Activated CD8-positive, alpha-beta T cell treated with anti-CD3 and anti-CD28 coated beads, Interleukin-2, amount 10 ng/mL, durations not matched to agents 7 days and 5 days (primary cell): ENCODE measurements at places on chromosomes 7 and 10. TPM values are rescaled to one million over a fixed set of nuclear protein-coding genes. Genes with fewer than 3 reads are reported as not detected.

PDLIM1 gene
- total RNA-seq, result 9.5 TPM

LAMB1 gene
- total RNA-seq, result not detected

GBX1 gene
- total RNA-seq, result not detected

GPRIN2 gene
- total RNA-seq, result not detected

LIPF gene
- not detected for total RNA-seq

FAM25A gene
- not detected for total RNA-seq

KCNMA1 gene
- 0.16 TPM for total RNA-seq

ZNF239 gene
- total RNA-seq, result 1.1 TPM

ADAM22 gene
- 3.1 TPM for total RNA-seq

AGAP5 gene
- 9.3 TPM for total RNA-seq

CYP2E1 gene
- total RNA-seq, result 0.13 TPM

CAMK2B gene
- not detected for total RNA-seq

KCND2 gene
- not detected for total RNA-seq

PTPRN2 gene
- 7.2 TPM for total RNA-seq

NPC1L1 gene
- total RNA-seq, result not detected

ABCC2 gene
- total RNA-seq, result 0.97 TPM

WDR11 gene
- 35.6 TPM for total RNA-seq

HTR5A gene
- not detected for total RNA-seq

GPR146 gene
- 3.1 TPM for total RNA-seq

BMI1 gene
- 26.2 TPM for total RNA-seq

MEIG1 gene
- not detected for total RNA-seq

CEP55 gene
- total RNA-seq, result 81.1 TPM

AQP1 gene
- 0.23 TPM for total RNA-seq

AUTS2 gene
- 16.3 TPM for total RNA-seq

RSPH10B gene
- total RNA-seq, result 0.18 TPM

ACHE gene
- total RNA-seq, result not detected

OR13A1 gene
- not detected for total RNA-seq

FASTK gene
- 81.8 TPM for total RNA-seq

TEX47 gene
- total RNA-seq, result not detected

ATP5MK gene
- 363 TPM for total RNA-seq

NSUN6 gene
- 24.6 TPM for total RNA-seq
